ENCODE measurements at places on chromosomes 6 and 20. TPM values are rescaled to one million over a fixed set of nuclear protein-coding genes. Genes with fewer than 3 reads are reported as not detected.
A peak's percentile ranks its signal among the peaks of the same experiment; 100 is the strongest.

The IRAK1BP1 gene
- total RNA-seq, result 2.5 TPM

The LTB gene
- 16.5 TPM for total RNA-seq

The EPB41L2 gene
- total RNA-seq, result 91.5 TPM

The ABHD16B gene
- total RNA-seq, result not detected

The EPPIN gene
- not detected for total RNA-seq

GRCh38 chr6:20584100-20584731 is 50.0 kb downstream of the CDKAL1 start:
- DNase-seq, result no peak

- DNase-seq, result no peak
Observed at GRCh38 chr6:99485395-99485773, 29.8 kb downstream of the USP45 start.

- no peak for DNase-seq
Observed at GRCh38 chr6:170037541-170038250, 253.2 kb downstream of the DLL1 start.

GRCh38 chr6:11224252-11224965 is 8.1 kb downstream of the NEDD9 start:
- no peak for DNase-seq

DNA sequence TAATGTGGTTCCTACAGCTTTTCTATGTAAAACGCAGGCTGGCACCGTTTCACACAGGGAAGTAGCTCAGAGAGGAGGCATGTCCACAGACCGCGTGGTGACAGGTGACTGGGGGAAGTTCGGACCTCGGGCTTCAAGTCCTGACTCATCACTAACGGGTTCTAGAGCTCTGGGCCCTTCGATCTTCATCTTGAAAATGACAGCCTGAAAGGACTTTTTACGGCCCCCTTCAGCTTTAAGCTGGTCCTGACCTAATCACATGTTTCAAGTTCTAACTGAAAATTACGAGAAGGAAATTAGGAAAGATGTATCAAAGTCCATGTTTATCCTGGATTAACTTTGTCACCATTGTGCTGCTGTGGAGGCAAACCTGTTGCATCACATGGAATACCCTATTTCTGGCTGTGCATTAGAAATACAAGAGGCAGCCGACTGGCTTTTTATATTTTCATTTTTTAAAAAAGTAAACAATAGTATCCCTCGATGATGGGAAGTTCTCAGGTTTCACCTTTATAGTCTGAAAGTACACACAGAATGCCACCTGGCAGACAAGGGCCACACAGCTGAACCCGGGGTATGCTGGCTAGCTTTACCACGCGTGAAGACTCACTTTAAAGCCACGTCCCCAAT is 2.0 kb downstream of the MAN1A1 start:
- DNase-seq, result no peak

GRCh38 chr6:7901056-7901455 is 9.5 kb downstream of the TXNDC5 start:
- DNase-seq, result no peak

DNA sequence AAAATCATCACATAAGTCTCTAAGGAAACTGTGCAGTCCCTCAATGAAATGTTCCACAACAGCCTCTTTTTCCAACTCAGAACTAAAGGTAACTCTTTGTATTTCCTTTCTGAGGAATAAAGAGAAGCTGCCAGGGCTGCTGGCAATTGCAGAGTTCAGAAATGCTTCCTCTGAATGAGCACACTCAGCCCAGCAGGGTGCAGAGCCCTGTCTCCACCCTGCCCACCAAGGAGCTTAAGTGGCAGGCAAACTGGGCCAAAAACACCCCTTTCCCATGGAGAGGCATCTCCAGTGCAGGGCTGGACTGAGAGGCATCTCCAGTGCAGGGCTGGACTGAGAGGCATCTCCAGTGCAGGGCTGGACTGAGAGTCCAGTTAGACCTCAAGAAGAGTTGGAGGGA is 255.4 kb downstream of the GMPR start:
- no peak for DNase-seq

DNA sequence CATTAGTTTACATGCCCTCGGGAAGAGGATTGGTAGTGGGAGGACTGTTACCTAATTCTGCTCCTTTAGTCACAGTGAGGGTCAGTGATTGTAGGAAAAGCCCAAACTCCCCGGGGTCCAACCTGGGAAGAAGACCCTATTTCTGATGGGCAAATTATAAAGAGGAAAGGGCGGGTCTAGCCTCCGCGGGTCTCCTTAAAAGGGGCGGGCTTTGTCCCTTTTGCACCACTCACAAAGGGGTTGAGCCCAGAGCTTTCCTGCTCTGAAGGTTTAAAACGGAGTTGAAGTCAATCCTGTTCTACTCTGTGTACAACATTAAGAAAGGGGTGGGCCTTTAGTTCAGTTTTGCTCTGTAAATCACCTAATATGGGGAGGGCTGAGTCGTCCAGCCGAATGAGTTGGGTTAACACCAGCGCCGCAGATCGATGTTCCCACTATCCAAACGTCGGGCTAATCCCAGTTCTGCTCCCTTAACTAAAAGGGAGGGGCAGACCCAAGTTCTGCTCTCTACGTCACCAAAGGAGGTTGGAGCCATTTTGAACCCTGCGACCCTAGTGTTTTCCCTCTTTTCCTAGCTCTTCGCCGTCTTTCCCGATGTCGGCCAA is 920 bp upstream of the RNF5 start:
- DNase-seq, result no peak

DNA sequence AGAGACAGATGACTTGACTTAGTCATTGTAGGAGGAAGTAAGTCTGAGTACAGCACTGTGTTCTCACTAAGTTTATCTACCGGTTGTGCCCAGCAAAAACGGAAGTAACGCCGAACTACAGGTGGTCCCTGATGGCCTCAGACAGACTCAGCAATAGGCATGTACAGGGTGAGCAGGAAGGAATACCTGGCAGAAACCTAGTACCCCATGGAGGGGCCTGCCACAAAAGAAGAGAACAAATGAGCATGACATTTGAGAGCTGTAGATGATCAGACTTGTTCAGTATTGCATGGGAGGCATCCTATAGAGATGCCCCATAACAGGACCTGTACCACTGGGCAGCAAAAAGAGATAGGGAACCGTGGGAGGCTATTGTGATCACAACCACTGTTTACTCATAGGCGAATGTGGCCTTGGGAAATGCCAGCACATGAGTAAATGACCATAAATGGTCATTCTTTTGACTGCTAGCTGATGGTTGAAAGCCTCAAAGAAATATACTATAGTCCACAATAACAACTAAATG is 106.4 kb upstream of the TAB2 start:
- DNase-seq, result no peak

DNA sequence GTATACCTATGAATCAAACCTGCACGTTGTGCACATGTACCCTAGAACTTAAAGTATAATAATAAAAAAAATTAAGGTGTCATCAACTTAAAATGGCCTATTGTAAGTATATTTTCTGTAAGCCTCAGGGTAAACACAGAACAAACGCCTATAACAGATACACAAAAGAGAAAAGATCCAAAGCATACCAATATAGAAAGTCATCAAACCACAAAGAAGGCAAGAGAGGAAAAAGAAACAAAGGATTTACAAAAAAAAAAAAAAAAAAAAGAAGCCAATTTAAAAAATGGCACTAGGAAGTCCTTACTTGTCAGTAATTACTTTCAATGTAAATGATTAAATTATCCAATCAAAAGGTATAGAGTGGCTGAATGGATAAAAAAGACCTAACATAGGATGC is 24.6 kb upstream of the ASF1A start:
- DNase-seq, result no peak

- DNase-seq, result no peak
Observed at GRCh38 chr6:125054331-125054730, 92.1 kb downstream of the RNF217 start.

GRCh38 chr20:6765469-6766058 is 1.9 kb upstream of the BMP2 start:
- DNase-seq, result peak; percentile 45
